Body of pancreas (tissue), 4 donors: ENCODE measurements at places on chromosomes 12 and 14. TPM values are rescaled to one million over a fixed set of nuclear protein-coding genes. Genes with fewer than 3 reads are reported as not detected.

GRCh38 chr12:116672842-116673516 is 64.9 kb downstream of the SPRING1 start:
- no peak for DNase-seq

- DNase-seq = no peak
Measured at GRCh38 chr12:89305373-89305772, 46.9 kb downstream of the DUSP6 start.

DNA sequence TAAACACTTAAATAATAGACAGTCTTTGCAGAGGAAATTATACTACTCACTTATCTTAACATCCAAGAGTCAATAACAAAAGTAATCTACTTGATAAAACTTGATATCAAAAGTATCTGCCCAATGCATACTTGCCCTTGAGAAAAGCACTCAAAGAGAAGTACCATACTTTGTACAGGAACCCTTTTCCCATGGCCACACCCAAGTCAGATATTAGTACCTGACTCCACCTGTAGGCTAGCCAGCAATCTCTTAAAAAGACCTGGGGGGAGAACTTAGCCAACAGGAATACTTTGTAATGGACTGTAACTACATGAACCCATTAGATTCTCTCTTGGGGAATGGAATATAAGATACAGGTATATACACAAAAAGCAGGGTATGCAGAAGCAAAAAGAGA is 99.6 kb upstream of the HECTD1 start:
- DNase-seq = no peak

- DNase-seq = no peak
Measured at GRCh38 chr14:94158239-94158883, 15.8 kb upstream of the PPP4R4 start.

DNA sequence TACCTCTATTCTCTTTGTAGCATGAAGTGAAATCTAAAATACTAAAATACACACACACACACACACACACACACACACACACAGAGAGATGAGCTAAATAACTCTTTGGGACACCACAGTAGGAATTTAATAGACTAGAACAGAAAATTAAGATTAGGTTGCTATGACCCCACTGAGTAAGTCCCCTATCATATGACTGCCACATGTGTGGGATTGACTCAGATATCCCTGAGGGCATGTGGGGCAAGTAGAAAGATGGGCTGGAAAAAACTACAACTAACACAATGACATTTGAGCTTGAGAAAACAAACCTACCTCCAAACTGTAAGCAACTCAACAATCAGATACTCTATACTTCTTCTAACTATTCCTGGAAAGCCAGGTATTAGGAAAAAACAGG is 27.0 kb downstream of the SLC25A21 start:
- no peak for DNase-seq

- DNase-seq = no peak
Measured at GRCh38 chr14:93533437-93533836, 102.7 kb downstream of the UNC79 start.

- DNase-seq = no peak
Measured at GRCh38 chr12:127888943-127889719, 377.8 kb upstream of the TMEM132C start.

DNA sequence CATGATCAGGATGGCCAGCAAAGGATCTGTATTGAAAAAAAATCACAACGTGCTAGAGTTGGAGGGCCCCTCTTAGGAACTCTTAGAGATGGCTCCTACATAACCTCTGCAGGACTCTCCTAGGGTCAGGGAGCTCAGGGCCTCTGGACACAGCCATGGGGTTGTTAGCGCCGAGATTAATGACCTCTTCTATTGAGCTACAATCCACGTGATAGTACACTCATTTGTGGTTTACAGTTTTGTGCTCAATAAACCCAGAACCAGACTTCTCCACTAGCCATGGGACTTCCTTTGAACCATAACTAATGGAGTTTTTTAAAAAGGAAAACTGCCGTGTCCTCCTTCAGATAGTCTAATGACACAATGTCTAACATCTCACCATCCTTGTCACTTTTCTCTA is 29.6 kb upstream of the HDAC7 start:
- no peak for DNase-seq

DNA sequence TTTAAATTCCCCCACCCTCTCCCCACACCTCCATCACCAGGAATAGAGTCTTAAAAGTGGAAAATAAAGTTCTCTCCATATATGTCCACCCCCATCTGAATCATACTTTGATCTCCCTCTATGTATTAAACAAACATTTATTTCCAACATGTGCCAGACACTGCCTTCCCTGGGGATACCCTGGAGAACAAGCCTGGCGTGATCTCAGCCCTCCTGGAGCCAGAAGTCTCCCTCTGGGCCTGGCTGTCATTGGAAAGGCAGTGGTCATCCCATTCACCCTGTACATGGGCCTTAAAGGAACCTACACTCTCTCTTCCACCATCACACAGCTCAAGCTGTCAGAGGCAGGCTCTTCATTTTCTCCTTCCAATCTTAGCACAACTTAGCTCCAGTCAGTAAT is 143.6 kb downstream of the EMP1 start:
- no peak for DNase-seq

DNA sequence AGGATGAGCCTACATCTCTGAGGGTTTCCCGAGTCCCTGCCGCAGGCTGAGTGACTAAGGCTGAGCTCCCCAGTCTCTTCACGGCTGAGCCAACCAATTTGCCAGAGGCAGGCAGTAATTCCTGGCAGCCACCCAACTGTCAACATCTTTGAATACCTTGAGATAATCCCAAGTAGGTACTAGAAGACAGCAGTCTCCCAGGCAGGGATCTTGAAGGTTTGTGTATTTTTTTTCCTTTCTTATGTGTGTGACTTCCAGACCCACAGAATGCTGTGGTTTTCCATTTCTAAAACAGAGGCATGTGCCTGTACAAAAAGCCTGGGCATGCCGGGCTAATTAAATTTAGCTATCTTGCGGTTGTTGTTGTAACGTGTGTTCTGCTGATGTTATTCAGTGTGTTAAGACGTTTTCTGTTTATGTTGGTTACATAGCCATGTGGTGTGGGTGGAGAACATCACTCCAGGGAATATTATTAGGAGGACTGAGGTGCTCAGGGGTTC is 155.5 kb downstream of the ANO2 start:
- DNase-seq = peak; percentile 20

- no peak for DNase-seq
Measured at GRCh38 chr14:50083467-50084337, 32.7 kb downstream of the VCPKMT start.

- DNase-seq = peak; percentile 47
Measured at GRCh38 chr14:56874375-56874774, 64.1 kb upstream of the OTX2 start.

DNA sequence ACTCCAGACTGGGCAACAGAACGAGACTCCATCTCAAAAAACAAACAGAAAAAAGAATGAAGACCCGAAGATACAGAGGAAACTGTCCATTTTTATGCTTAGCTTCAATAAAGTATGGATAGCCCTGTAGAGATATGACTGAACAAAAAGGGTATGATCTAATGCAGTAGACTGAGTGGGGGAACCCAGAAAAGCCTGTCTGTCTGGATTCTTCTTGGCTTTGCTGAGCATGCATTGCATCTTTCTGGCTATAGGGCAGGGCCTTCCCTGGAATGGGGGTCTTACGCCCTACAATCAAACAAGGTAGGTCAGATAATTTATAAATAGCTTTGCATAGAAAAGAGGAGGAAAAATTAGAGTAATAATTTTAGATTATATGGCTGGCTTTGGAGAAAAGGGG is 10.1 kb downstream of the MIA2 start:
- DNase-seq = no peak

- DNase-seq = no peak
Measured at GRCh38 chr12:3107071-3107583, 29.9 kb downstream of the TSPAN9 start.

- peak; percentile 25 for DNase-seq
Measured at GRCh38 chr12:98154850-98155249, 360.5 kb upstream of the TMPO start.

DNA sequence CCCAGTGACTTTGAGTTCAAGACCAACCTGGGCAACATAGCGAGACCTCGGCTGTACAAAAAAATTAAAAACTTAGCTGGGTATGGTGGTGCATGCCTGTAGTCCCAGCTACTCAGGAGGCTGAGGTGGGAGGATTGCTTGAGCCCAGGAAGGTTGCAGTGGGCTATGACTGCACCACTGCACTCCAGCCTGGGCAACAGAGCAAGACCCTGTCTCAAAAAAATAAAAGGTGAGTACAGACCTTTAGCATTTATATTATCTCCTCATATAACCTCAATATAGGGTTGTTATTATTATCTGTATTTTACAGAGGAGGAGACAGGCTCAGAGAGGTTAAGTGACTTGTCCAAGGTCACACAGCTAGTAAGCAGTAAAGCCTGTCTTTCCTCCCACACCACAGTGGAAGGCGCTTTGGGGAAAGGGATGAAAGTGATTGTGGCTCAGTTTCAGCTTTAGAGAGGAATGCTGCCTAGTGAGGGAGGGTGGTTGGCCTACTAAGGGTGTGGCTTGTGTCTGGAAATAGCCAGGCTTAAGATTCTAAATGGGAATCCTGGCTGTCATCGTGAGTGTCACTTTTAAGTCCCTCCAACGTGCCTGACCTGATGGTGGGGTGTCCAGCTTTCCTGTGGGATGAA is 7.2 kb downstream of the TPCN1 start:
- no peak for DNase-seq

DNA sequence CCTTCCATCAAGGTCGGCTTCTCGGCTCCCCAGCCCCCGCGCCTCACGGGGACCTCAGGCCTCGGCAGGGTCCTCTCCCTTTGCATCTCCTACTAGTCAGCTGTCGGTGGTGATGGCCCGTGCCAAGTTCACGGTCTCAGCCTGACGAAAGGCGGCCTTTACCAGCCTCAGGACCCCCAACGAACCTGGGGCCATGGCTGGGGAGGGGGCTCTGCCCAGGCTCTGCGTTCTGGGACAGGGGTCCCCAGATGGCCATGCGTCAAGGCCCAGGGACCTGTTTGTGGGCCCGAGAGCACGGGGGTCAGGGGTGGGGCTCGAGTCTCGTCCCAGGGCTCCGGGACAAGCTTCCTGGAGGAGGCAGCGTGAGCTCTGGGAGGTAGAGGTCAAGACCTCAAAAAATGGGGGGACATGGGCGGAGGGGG is 32.8 kb upstream of the DEGS2 start:
- peak; percentile 43 for DNase-seq

DNA sequence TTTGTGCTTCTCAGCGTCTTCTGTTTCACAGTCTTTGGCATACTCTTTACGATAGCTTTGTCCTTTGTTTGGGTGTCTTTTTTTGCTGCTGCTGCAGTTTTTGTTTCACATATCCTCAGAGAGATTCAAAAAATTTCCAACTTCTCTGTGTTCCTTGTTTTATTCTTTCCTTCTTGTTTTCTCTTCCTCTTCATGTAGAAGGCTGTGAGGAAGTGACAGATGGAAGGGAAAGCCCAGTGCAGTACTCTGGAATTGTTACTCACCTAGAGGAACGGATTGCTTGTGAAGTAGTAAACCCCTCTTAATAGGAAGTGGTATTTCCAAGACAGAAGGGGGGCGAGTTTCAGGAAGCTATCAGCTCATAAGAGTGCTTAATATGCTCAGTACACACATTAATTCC is 1.7 kb downstream of the CREBL2 start:
- DNase-seq = peak; percentile 9

- no peak for DNase-seq
Measured at GRCh38 chr12:3553221-3553620, 62.2 kb downstream of the PRMT8 start.

DNA sequence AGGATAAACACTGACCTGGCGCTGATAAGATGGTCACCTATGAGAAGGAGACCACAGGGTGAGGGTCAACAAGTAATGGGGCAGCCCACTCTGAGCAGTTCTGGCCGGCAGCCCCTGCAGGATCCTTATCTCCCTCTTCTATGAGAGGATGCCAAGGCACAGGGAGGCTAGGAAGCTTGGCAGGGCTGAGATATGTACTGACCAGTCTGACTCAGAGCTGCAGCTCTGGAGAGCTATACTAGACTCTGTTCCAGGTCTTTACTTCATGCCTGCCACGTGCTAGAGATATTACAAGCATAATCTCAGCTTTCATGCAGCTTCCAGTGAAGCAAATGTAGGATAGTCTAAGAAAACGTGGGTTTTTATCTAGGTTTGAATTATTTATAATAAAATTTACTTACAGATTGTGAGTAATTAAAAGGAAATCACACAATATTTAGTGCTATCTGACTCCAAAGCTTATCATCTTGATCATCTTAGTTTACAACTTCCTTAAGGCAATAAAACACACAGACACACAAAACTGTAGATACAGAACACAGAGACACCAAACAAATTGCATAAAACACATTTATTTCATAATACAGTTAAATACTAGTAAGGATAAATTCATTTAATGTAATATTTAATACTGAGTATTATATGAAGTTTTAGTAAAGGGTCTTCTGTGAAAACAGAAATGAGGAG is 32.3 kb downstream of the GIT2 start:
- peak; percentile 26 for DNase-seq

GRCh38 chr12:59600171-59600570 is 4.3 kb downstream of the SLC16A7 start:
- DNase-seq = no peak

- DNase-seq = no peak
Measured at GRCh38 chr12:107229827-107230226, 136.5 kb upstream of the CRY1 start.

DNA sequence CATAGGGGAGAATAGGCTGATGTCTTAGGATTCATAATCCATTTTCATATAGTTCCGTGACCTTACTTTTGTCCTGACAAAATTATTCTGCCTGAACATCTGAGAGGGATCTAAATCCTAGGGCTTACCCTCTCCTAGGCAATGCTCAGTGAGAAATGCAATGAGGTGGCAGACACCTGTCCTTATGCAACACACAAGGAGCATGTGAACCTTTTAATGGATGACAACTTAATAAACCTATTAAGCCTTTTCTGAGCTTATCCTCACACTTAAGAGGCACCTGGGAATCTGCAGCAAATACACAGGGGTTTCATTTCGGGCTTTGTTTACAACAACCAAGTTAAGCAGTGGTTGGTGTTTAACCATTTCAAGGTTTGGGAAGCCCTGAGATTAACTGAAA is 24.6 kb downstream of the SINHCAF start:
- DNase-seq = no peak

DNA sequence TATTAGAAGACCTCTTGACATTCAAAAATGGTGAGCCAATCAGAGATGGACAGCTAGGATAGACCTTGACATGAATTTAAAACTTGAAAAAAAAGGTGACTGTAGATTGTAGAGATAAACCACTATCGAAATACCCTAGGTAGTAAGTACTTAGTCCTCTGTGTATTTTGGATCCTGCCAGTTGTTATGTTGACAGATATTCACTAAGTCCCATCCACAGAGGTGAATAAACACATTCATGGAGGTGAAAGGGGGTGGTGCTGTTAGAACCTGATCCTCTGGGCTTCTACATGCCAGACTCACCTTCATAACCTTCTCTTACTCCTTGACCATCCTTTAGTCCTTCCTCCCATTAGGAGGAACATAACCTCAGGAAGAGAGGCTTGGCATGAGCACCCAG is 72.3 kb downstream of the OTX2 start:
- DNase-seq = no peak

DPF3 gene
- 4.0 TPM for total RNA-seq

PRR4 gene
- not detected for total RNA-seq

ACOT4 gene
- 3.1 TPM for total RNA-seq

SLC7A7 gene
- total RNA-seq = 16.6 TPM

PPP2R5E gene
- 9.2 TPM for total RNA-seq

PGF gene
- 2.3 TPM for total RNA-seq

LRIG3 gene
- 68.6 TPM for total RNA-seq

RNASE3 gene
- total RNA-seq = not detected
